ENCODE measurements at places on chromosomes 5 and 9. TPM values are rescaled to one million over a fixed set of nuclear protein-coding genes. Genes with fewer than 3 reads are reported as not detected.

The C5orf15 gene
- 18.1 TPM for total RNA-seq

DNA sequence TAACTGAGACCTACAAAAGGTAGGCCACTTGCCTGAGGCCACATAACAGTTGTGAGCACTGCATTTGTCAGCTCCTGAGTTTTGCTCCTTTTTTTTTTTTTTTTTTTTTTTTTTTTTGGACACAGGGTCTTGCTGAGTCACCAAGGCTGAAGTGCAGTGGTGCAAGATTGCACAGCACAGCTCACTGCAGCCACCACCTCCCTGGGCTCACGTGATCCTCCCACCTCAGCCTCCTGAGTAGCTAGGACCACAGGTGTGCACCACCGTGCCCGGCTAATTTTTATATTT lies 37.1 kb downstream of the LAMC3 start:
- DNase-seq = no peak

DNA sequence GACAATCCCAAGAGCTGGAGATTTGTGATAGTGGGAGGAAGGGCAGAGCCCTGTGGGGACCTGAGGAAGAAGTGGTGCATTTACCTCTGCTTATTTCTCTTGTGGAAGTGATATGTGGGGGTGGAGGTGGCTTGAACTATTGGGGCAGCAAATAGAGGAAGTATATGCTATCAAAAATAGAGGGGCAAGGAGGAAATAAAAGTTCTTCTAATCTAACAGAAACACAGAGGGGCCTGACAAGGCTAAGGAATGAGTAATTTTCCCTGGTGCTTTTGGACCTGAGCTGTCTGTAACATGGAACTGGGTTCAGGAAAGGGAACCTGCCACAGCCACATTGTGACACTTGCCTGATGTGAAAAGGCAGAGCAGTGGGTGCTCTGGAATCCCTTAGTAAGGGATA lies 378.6 kb upstream of the KLF4 start:
- DNase-seq = no peak

DNA sequence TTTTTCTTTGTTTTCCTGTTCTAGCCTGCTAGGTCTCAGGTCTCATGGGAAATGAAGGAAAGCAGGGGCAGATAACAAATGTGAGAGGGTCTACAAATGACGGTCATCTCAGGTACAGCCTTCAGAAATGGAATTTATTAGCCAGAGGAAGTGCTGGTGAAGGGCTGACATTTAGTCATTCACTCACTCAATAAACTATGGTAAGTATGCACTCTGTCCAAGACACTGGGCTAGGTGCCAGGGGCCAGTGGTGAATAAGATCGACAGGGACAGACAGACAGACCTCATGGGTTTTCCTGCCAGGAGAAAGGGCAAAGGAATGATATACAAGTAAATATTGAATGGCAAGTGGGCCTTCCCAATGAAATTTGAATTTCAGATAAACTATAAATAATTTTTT lies 6.3 kb downstream of the PDE6A start:
- DNase-seq = no peak

- DNase-seq = no peak
Observed at GRCh38 chr9:35518981-35519679, 29.2 kb downstream of the RUSC2 start.

DNA sequence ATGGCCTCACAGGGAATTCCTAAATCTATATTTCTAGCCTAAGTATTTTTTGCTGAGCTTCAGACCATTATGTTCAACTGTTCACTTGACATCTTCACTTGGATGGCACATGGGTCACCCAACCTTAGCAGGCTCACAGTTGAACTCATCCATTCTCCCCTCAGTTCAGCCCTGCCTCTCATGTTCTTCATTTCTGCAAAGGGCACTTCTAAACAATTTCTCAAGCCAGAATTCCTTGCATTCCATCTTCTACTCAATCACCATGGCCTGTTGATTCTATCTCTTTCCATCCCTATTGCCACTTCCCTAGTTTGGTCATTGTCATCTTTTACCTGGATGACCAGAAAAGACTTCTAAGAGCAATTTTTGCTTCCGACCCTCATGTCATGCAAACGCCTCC lies 7.3 kb upstream of the RGS3 start:
- DNase-seq = no peak

GRCh38 chr9:6575324-6576034 lies 70.0 kb downstream of the GLDC start:
- DNase-seq = no peak

DNA sequence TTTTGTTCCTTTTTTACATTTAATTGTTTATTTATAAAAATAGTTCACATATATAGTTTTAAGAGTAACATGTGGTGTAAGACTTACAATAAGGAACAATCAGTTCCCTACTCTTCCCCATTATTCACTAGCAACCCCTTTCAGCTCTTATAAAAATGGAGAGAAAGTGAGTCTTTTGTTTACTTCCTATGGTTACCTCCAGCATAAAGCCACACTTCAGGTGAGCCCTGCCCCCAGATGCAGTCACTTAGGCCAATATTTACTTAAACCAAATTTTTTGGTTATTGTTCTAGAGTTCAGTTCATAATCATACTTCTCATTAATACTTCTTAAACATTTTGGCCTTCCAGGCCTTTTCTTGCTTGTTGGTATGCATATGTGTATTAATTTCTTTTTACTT lies 33.7 kb downstream of the UBE2R2 start:
- no peak for DNase-seq

- no peak for DNase-seq
Observed at GRCh38 chr5:147472664-147473475, 37.0 kb downstream of the DPYSL3 start.

Data from activated naive CD4-positive, alpha-beta T cell treated with anti-CD3 and anti-CD28 coated beads for 36 hours (primary cell).